Esophagus squamous epithelium (tissue), 5 donors: ENCODE measurements at places on chromosomes 11 and 22.

DNA sequence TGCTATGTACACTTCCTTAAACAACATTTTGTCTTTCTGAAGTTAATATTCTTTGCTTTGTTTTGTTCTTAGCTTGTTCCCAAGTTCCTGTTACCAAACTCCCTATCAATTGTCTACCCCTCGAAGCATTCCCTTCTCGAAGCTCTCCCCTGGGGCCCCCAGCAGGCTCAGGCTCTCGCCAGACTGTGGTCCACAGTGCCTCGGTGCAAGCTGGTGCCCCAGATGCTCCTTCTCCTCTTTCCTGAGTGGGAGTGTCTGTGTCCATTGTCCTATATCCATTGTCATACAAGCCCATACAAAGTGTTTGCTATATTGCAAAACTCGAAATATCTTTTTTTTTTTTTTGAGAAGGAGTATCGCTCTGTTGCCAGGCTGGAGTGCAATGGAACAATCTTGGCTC, 51.7 kb upstream of the RTL6 start:
- DNase-seq, result no peak

- no peak for DNase-seq
Measured at GRCh38 chr11:72576661-72577060, 97.6 kb downstream of the PDE2A start.

DNA sequence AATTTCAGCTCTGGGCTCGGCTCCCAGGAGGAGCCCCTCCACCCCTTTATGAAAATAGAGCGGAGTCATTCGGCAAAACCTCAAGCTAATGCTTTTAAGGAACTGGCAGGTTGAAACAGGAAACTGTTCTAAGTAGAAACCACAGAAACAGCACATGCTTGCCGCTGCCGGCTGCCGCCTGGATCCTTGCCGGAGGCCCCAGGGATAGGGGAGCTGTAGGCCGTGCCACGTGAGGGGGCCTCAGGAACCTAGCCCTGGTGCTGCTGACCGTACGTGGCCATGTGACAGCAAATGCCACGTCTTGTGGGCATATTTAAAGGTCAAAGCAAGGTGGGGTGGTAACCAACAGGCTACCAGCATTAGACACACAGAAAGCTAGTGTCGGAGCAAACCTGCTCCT, 77.9 kb upstream of the TIMP3 start:
- no peak for DNase-seq

DNA sequence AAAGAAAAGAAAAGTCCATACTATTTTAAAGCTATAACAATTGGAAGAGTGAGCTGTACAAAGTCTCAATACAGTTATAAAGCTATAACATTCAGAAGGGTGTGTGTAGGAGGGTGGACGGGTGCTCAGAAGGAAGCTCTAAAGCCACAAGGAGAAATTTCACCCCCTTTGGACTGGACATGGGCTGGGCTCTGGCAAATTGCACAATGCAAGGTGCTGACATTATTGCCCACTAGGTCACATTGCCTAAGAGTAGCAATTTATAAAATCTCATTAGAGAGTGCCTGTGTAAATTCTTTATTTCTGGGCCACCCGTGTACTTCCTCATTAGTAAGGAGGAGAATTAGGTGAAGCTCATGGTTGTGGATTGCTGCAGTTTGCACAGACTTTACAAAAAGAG, 5.7 kb upstream of the APOBEC3A start:
- no peak for DNase-seq

DNA sequence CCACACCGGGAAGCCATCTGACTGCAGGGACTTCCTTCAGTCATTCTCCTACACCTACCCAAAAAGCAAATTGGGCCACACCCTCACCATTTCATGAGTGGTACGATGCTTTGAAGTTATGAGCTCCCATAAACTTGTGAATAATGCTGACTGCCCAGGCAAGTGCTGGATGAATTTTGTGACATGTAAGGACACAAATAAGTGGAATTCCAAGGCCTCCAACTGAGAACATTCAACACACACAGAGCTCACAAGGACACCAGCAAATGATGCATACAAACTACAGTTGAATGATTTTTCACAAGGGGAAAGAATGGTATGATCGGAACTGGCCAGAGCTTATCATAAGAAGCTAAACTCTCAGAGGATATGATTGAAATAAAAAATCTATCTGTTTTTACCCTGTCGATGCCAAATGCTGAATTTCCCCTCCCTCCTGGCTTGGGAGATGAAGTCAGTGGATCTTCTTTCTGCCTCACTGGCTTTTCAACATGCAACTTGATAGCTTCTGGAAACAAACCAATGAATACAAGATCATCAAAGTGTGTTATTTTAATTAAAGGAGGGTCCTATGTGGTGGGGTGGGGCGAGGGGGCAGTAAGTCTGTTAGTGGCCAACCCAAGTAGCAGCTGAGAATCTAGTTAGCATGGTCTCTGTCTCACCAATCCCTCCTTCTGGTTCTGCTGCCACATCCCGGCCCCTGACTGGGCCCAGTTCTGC, 123.8 kb downstream of the WT1 start:
- DNase-seq, result no peak

- no peak for DNase-seq
Measured at GRCh38 chr11:76307396-76307795, 73.5 kb downstream of the THAP12 start.

DNA sequence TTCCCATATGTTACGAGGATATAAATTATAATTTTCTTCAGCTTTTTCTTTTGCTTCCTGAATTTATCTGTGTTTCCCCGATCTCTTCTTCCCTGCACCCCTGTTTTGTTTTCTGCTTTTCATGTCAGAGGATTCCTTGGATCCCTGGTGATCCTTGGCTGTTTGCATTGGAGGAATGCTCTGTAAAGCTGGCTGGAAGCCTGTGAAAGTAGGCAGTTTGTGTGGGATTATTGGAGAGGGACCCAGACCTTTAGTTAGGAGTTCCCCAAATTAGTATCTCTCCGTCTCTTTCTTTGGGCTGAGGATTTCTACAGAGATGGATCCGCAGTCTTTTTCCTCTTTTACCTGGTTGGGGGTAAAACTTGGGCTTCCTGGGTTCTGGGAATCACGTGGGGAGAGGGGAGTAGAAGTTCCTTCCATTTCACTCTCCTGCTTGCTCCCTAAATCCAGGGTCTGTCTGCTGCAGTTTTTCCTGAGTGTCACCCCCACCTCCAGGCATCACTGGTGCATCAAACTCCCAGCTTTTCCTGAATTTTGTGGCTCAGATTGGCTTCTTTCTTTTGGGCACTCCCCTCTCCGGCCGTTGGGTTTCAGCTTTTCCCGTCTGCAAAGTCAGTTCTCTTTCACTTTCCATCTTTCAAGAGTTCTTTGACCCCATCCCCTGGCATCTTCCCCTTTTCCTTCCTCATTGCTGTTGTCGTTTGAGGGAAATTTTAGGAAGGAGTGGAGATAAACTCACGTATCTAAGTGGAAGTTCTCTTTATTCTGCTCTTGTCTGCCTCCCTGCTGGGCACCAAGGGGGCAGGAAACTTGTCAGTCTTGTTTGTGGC, 79.1 kb upstream of the ALX4 start:
- no peak for DNase-seq

GRCh38 chr11:126624506-126624905, 269.0 kb downstream of the ST3GAL4 start:
- DNase-seq, result no peak

- DNase-seq, result no peak
Measured at GRCh38 chr11:114076921-114077331, 17.4 kb downstream of the ZBTB16 start.

DNA sequence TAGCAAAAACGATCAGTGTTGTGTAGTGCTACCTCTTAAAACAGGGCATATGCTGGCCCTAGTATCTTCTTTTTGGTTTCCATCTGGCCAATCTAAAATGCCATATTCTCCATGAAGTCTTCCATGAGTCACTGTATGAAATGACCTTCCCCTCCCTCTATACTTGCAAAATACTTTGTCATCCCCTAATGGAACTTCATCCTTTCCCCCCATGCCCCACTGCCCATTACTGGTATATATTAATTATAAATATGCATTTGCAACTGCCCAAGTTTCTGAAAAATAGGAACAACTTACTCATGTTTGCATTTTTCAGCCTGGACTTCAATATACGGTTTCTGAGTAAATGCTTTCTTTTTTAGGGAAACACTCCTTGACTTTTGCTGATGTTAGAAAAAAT, 4.5 kb downstream of the APIP start:
- no peak for DNase-seq

- no peak for DNase-seq
Measured at GRCh38 chr11:31509051-31509428, 382 bp downstream of the IMMP1L start.

DNA sequence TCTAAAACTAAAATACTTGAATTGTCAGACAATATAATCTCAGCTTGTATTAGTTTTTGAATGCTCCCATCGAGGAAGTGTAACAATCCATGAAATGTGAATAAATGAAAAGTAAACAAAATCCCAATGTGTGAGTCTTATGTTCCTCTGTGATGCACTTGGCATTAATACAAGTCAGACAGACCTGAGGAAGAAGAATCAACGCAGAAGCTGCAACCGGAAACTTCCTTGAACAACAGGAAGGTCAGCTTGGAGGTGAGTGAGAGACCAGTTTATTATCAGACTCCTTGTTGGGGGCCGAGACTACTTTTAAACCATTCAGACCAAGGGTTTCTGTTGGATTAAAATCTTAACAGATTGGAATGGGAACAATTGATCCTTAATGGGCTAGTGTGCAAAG, 24.2 kb downstream of the NUP50 start:
- no peak for DNase-seq

DNA sequence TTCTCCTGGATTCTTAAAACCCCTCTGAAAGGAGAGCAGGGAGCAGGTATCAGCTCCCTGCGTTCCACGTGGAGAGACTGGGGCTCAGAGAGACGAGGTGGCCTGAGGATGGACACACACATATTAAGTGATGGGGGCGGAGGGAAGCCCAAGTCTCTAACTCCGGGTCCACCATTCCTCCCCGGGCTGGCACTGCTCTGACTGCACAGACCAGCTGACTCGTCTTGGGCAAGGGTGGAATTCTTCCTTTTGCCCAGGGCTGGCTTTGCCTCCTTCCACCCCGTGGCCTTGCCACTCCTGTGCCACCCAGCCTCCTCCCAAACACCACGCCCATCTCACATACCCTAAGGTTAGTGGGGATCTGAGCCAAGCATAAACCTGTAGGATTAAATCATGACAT, 65.0 kb downstream of the BUD13 start:
- no peak for DNase-seq

DNA sequence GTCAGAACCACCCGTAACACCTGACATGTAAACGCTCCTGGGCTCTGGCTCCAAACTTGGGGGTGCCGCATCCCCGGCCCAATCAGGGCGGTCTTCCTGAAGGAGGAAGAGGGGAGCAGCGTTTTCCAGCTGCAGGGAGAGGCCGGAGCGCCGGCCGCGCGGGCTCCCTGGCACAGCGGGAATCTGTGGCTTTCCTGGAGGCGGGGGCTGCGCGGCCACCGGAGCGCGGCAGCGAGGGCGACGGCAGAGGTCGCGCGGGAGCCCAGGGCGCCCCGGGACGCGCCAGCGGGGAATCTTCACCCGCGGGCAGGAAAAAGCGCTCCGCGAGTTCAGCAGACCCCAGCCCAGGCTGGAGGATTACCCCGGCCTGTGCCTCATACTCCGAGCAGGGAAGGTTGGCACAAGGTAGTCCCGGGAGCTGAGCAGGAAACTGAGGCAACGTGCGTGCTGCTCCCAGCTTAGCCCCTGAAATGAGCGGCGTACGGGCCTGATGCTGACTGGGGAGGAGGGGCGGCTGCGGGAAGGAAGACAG, 600 bp upstream of the ESAM start:
- DNase-seq, result no peak

DNA sequence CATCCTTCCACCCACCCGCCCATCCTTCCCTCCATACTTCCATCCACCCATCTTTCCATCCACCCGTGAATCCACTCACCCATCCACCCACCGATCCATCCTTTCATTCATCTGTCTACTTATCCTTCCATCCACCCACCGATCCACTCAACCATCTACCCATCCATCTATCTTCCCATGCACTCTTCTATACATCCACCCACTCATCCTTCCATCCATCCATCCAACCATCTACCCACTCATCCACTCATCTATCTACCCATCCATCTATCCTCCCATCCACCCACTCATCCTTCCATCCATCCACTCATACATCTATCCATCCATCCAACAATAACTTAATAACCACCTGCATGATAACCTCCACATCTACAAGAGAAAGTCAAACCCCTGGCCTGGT, 47.3 kb downstream of the WNT7B start:
- no peak for DNase-seq

- DNase-seq, result no peak
Measured at GRCh38 chr11:76064192-76064591, 142.1 kb downstream of the WNT11 start.

GRCh38 chr11:130815956-130816355, 100.3 kb downstream of the SNX19 start:
- no peak for DNase-seq

DNA sequence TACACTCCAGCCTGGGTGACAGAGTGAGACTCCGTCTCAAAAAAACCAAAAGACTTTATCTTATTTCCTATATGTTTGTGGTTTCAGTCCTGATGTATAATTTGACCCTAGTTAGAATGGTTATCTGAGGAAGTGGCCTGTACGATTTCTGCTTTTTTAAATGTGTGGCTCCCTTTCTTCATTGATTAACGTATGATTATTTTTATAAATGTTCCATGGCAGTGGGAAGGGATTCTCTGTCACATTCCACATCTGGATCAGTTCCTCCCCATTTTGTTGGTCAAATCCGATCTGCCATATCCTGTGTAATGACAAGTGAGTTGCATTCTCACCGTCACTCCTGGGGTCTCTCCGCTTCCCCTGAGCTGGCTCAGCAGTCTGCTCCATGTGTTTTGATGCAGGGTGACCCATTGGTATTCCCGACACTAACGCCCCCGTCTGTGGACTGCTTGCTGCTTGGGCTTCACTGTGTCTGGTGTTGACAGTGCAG, 20.3 kb downstream of the NEAT1 start:
- no peak for DNase-seq

DNA sequence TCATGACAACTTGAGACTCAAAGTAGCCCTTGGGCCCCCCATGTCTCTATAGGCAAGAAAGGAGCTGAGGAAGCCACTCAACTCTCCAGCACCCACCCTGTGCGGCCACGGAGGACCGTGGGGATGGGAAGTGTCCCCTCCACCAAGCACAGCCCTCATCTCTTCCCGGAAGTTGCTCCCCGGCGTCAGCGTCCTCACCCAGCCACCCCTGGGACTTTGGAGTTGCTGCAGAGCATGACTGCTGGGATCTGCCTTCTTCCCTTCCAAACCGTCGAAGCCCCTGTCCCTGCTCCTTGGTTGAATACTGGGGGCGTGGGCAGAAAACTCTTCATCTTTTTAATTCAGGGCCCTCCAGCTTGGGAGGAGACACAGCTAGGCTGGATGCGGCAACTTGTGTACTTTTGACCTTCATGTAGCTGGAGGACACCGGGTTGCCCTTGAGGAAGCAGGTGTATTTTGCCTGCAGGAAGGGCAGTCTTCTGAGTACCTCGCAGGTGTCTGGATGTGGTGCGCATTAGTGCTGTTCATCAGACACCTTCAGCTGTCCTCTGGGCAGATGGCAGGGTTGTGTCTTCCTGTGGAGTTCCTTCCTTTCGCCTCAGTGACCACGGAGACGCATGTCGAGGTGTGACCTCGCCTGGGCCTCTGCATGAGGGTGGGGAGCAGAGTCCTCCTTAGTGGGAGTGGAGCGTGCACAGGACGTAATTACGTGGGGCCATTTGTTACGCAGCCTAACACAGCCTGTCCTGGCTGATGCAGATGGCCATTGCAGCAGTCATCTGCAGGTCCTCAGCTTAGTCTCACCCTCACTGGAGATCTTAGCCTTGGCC, 12.2 kb upstream of the IFITM3 start:
- DNase-seq, result no peak

- no peak for DNase-seq
Measured at GRCh38 chr22:42270510-42271190, at the start of gene TCF20. TSS of gene TCF20 (minus strand) at chr22:42270653. CDS start at chr22:42215305, 55,348 bp downstream.
